Mesendoderm (in vitro differentiated cells): ENCODE measurements at places on chromosomes 5 and 9.

GRCh38 chr5:113425909-113426308, 8.9 kb downstream of the TSSK1B start:
- peak; percentile 23 for DNase-seq

DNA sequence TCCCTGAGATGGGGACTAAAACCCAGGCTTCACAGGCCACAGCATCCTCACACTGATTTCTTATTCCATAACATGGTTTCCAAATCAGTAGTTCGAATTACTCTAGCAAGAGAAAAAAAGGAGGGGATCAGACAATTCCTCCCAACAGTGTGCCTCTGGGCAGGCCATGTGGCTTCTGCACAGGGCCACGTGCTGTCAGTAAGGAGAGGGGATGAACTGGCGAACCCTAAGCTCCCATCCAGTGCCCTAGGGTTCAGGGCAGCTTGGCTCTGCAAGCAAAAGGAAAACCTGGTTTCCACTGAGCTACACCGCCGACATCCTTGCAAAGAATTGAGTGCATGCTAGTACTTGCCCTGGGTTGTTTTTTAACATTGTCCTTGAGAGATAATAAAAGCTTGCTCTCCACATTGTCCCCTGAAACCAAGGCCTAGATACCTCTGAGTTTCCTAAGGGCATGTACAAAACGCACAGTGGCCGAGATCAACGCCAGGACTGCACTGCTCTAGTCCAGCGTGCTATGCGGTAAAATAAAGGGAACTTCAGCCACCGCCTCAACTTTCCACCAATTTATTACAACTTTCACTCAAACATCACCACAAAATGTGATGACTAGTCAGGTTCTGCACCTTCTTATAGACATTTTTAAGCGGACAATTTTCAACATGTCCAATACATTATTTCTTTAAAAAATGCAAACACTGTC, 4.5 kb downstream of the CAMSAP1 start:
- no peak for DNase-seq

DNA sequence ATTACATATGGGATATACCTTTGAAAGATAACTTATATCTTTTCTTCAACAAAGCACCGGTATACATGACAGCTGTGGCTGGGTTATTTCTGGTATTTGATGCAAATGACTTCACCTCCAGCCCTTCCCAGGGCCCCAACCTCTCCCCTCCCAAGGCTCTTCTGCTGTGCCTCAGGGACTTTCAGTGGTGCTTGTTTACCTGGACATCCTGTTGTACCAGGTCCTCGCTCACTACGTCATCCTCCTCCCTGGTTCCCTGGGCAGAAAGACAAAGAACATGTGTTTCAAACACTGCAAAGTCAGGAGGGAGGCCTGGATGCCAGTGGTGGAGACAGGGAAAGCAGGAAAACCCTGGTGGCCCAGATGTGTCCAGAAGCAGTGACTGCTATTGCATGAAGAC, 23.4 kb downstream of the ANXA6 start:
- DNase-seq = no peak

DNA sequence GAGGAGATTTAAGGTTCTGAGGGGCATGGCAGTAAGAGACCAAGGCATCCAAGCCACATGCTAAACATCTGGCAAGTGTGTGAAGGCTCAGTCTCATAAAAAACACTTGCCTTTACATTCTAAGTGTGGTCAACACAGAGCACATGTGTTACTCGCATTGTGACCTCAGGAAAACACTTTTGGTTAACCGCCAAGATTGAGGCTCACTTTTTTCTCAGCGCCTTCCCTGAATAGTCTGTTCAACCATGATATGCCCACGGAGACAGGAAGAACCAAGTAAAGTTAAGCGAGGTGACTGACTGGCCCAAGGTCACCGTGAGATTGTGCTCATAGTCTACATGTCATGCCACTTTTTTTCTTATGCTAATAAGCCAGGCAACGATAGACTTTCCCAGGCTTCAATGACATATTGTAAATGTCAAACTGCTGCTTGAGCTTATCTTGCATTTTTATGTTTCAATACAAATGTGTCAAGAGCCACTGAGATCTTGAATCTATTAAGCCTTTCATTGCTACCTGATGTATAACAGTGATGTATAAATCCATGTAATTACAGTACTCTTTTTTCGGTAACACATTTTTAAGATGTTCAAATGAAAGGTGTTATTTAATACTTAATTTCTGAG, 21.1 kb upstream of the IL9 start:
- DNase-seq = no peak

DNA sequence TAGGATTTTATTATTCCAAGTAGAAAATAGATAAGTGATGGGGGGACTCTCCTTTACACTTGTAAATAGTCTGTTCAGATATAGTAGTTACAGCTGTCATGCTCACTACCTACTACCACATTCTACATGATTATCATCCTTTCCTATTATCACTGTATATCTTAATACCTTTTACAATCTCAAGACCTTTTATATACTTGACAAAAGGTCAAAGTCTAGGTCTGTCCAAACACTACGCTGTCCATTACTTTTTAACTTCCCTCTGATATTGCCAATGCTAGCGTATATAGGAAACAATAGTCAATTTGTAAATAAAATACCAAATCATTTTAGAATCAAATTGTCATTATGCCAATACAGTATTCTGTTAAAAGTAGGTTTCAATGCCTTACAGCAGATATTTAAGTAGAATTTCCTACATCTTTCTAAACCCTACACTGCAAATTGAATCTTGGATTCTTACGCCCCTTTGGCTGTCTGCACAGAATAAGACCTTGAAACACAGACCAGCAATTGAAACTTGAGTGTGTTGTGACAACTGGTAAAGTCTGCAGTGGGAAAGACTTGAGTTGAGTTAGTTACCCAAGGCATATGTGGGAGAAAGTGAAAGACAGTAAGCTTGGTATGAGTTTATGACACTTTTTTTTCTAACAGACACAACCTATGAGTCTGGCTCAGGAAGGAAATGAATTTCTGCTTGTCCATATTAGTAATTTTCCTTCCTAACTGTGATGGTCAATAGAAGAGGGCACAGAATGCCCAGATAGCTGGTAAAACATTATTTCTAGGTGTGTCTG, 827.6 kb upstream of the ACO1 start:
- DNase-seq = no peak

- DNase-seq = peak; percentile 70
These were observed 21.2 kb downstream of the OTULIN start for GRCh38 chr5:14685757-14686156.

GRCh38 chr5:142385194-142385593, 60.4 kb upstream of the SPRY4 start:
- DNase-seq = no peak

DNA sequence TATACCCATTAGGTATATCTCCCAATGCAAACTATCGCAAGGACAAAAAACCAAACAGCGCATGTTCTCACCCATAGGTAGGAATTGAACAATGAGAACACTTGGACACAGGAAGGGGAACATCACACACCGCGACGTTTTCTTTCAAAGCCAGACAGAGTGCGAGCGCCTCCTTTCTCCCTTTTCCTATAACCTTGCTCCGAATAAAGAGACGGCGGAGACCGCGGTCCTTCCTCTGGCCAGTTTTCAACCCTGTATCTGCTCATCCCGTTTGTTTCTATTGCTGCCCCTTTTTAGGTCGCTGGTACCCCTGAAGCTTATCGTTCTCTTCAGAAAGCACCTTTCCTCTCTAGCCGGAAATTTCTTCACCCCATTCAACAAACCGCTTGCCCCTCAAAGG, 1.3 kb downstream of the LVRN start:
- peak; percentile 33 for DNase-seq

GRCh38 chr9:98935071-98935505, 8.6 kb upstream of the COL15A1 start:
- no peak for DNase-seq

DNA sequence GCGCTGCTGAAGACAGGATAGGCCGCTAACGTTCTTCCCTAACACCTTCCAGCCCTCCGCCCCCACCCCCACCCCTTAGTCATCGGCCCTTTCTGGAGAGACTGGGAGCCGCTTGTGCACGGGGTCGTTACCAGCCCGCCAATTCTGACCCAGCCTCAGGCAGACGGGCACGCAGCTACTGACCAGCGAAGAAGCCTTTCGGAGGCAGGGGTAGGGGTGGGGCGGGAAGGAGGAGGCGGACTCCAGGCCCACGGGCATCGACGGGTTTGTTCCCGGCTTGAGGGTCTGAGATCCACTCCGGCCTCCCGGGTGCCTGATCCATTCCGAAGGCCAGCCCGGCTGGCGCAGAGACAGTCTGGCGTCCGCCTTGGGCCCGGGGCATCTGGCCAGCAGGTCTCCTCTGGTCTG, 729 bp upstream of the HAND1 start:
- DNase-seq = peak; percentile 93

DNA sequence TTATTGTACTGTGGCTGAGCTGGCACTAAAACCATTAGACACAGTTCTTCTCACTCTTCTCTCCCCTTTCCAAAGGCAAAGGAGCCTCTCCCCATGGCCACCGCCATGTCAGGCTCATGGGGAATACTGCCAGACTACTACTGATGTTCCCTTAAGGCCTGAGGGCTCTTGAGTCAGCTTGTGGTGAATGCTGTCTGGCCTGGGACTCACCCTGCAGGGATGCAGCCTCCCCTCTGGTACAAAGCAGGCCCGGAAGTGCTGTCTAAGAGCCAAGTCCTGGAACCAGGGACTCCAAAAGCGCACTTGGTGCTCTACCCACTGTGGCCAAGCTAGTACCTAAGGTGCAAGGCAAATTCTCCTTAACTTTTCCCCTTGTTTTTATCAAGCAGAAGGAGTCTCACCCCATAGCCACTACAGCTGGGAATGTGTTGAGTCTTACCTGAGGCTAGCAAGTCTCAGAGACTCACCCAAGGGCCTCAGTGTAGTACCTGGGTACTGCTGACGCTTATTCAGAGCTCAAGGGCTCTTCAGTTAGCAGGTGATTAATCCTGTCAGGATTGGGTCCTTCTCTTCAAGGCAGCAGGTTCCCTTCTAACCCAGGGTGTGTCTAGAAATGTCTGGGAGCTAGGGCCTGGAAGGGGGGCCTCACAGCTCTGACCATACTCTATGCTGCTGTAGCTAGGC, 33.2 kb upstream of the C5orf46 start:
- peak; percentile 28 for DNase-seq

DNA sequence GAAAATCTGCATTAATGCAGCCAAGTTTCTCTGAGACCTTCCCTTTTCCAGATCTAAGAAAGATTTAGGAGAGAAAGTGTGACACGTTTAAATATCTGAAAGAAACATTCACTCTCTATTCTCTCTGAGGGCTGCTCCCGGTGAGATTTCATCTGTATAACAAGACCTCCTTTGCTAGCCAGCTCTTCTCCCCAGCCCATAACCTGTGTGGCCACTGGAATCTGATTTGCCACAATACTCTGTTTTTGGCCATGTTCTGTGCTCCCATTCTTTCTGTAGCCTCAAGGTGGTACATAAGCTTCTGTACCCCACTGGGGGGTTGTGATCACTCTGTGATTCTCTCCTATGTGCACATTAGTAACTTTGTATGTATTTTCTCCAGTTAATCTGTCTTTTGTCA, 291.0 kb upstream of the SEMA6A start:
- DNase-seq = peak; percentile 41
